Nucleus accumbens (tissue), 56 donors: ENCODE measurements at places on chromosomes 16 and 17.
A peak's percentile ranks its signal among the peaks of the same experiment; 100 is the strongest.

DNA sequence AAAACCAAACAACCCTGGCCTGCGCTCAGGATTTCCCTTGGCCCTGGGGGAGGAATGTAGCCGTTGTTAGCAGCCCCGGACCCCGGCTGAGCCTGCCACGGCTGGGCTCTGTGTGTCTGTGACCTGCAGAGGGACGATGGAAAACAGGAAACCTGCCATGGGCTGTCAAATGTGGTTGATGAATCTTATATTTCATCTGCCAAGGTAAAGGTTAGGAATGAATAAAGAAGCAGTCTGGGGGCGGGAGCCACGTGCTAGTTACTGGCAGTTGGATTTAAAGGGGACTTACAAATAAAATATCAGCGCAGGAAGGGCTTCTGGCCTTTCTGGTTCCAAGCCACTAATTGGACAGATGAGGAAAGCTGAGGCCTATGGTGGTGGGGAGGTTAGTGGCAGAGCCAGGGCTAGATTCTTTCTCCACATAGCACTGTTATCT lies at the start of gene KRT23:
Gene KRT23 (minus strand): TSS at position 263 of the 436 bp plus-strand sequence. CDS start 1,043 bp downstream, outside the sequence.
- DNase-seq: no peak

DNA sequence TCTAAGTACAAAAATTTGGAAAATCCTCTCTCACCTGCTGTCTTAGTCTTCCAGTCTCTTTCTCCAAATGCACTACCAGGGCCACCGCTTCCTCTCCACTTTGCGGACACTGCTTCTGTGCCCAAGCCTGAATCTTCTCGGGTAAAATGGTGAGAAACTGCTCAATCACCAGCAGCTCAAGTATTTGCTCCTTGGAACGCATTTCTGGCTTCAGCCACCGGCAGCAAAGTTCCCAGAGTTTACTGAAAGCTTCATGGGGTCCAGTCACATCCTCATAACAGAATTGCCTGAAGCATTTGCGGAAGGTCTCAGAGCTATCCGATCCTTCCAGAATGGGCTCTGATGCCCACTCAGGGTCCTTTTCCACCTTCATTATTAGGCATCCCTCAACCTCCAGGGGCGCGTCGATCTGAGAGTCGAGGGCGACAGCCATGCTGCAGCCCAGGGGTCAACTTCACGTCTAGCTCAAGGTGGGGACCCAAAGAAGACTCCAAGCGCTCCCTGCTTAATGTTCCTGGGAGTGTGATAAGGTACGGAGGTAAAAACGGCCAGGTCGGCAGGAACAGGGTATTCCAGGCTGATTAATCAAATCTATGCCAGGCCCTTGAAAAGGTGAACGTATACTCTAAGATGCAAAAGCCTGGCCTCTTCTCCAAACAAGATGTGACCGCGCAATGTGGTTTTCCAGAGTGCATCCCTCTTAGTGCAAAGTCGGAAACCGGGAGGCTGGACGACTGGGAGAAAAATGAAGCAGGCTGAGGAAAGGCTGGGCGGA lies 763 bp downstream of the ZKSCAN2 start:
- DNase-seq: no peak

DNA sequence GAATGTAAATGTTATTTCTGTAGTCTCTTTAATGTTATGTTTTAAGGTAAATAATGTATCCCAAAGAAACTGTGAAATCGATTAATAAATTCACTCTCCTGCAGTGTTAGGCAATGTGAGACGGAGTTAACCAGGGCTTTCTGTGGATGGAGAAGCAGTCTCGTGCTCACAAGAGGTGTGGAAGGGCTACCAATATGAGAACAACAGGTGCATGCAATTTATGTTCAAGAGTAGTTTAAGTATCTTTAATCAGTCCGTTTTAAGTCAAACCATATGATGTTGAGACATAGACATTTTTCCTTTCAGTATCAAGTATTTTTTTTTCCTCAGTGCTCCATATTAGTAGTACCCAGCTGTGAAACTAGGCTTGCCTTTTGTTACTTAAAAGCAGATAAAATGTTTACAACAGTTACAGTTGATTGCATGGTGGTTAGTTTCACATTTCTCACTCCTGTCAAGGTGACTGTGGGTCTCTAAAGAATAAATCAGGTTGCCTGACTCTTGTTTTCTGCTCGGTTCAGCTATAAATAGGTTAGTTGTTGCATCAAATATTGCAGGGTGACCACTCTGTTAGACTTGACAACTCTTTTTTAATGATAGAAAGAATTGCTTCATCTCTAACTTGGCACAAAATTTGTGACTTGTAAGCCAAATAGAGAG lies 54.4 kb downstream of the COX10 start:
- DNase-seq: no peak

DNA sequence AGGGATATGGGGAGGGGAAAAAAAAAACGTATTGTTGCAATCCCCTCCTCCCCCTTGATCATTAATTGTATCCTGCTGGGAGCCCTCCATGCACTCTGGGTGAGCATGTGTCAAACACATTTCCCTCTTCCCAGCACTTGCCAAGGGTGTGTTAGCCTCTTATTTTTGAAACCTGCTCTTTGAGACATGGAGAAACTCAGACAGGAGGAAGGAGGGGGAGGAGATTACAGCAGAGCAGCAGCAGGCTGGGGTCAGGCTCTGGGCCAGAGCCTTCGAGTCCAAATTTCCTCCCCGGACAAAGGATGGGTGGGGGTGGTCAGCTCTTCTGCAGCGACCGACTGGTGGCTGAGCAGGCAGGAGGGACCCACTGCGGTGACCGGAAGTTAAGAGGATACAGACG lies 64.7 kb downstream of the SOX9 start:
- DNase-seq: no peak

- DNase-seq: no peak
Measured at GRCh38 chr16:1223355-1224214, 1.5 kb downstream of the TPSG1 start.

- no peak for DNase-seq
Measured at GRCh38 chr17:7183433-7184090, 4.4 kb upstream of the ASGR1 start.

DNA sequence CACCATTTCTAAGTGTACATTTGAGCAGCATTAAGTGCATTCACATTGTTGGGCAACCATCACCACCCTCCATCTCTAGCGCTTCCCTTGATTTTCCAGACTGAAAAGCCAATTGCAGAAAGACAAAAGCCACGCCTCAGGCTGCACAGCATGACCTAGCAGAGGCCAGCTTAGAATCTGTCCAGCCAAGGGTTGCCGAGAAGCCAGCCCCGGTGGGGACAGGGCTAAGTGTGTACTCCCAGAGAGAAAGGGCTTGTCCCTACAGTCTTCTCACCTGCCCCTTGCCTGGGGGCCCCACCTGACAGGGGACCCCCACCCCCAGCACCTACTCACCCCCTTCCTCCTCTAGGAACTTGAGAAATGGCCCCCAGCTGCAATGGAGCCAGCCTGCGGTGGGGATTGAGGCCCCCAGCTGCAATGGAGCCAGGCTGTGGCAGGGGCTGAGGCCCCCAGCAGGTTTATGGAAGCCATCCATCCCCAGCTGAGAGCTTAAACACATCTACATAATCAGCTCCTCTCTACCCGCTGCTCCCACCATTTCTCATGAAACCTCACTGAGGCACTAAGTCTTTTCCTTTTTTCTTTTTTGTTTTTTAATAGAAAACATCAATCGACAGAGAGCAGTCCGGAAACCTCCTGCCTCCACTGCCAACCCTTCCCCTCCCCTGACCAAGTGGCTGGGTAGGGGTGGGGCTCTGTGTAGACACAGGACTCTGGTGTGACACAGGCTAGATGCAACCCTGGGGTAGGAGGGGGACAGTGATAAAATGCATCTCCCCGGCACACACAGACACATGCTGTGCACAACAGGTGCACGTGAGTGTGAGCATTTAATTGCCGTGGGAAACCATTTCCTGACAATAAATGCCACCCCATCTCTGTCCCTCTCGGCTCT lies 77.9 kb downstream of the CCT6B start:
- DNase-seq: no peak

GRCh38 chr17:58371300-58371950 lies 19.4 kb upstream of the SUPT4H1 start:
- no peak for DNase-seq

DNA sequence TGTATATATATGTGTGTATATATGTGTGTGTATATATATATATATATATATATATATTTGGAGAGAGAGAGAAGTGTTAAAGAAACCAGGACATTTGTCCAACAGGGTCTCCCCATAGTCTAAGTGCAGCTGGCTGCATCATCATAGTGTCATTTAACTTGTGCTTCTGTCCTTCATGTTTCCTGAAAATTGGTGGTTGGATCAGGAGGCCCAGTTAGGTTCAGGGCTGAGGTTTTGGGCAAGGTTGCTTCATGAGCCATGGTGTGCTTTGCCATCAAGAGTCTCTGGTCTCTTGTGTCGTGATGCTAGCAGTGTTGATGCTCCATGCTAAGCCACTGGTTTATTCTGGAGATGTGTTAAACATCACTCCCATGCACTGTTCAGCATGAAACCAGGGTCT lies 85.3 kb downstream of the C16orf95 start:
- no peak for DNase-seq

DNA sequence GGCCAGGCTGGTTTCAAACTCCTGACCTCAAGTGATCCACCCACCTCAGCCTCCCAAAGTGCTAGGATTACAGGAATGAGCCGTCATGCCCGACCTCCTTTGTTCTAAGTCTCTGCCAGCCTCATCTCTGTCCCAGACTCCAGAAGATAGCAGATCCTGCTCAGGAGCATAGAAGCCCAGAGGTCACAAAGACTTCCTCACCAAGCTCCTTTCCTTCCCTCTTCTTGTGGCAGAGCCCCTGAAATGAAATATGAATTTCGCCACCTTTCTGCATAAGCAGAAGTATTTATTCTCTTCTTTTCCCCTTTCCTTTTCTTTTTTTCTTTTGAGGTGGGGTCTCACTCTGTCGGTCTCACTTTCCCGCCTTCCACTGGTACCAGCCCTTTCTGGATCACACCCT lies 11.5 kb upstream of the PIPOX start:
- DNase-seq: no peak

GRCh38 chr17:28702026-28702751 lies 9.5 kb downstream of the PROCA1 start:
- peak; percentile 28 for DNase-seq

- no peak for DNase-seq
Measured at GRCh38 chr17:78645421-78646295, 68.5 kb upstream of the DNAH17 start.

DNA sequence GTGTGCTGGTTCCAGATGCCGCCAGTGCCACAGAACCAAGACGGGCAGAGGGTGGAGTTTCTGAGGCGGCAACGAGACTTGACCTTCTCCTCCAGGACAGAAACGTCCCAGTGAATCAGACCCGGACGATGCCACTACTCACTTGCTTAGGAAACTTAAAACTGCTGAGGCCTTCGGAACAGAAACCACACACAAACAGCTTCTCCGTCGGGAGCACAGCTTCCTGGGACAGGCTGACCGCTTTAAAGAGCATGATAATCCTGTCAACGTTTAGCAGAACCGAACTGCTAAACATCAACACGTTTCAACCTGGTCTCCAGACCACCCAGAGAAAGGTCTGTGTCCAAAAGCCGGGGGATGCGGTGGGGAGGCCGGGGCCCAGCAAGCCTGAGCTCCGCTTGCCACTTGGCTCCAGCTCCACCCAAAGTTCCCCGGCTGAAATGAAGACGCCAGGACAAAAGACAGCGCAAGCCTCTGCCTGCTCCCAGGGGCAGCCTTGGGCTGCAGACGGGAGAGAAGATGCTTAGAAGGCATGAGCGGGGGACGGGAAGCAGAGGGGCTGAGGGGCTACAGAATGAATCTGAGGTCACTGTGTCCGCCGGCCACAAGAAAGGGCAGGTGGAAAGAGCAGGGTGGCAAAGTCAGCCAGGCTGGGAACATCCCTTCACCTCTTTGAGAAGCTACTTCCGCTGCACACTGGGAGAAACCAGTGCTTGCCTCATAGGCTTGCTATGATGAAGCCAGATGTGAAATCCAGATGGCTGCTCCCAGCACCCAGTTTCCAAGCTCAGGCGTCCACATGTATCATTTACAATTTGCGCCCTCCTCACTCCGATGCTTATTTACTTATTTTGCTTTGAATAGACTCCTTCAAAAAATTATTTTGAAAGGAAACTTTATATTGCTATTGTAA lies 69.0 kb downstream of the MRM3 start:
- no peak for DNase-seq

DNA sequence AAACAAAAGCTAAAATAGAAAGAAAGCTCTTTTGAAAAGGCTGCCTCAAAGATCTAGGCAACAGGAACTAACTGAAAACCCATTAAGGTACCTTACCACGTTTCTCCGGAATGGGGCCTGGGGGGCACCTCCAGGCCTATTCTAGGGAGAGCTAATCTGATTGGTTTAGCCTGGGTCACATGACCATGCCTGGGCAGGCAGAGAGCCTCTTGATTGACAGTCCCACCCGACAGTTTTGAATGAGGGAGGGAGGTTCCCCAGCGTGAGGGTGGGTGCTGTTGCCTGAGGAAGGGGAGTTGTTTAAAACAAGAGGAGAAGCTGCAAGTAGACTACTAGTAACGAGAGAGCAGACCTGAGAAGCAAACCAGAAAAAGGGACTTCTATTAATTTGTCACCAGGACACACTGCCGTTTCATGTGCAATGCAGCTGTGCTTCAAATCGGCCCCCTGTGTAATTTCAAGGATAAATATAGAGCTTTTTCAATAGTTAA lies 143.4 kb upstream of the HS3ST2 start:
- no peak for DNase-seq

- no peak for DNase-seq
Measured at GRCh38 chr17:48426761-48427500, 3.1 kb downstream of the SKAP1 start.
